CMK (cell line): ENCODE measurements at places on chromosomes 16 and 17.

DNA sequence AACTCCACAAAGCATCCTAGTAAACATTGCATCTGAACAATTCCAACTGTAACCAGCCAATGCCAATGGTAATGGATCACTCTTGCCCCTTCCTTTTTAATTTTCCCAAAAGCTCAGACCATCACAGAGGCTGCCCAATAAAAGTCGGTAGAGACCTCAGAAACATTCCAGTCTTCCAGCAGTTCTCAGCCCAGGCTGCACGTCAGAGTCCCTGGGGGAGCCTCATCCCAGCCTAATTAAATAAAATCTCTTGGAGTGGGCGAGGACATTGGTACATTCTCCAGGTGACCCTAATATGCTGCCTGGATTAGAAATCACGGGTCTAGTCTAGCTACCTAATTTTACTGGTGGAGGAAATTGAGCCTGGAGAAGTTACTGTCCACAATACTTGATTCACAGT, 117.1 kb upstream of the MYOCD start:
- DNase-seq = no peak

DNA sequence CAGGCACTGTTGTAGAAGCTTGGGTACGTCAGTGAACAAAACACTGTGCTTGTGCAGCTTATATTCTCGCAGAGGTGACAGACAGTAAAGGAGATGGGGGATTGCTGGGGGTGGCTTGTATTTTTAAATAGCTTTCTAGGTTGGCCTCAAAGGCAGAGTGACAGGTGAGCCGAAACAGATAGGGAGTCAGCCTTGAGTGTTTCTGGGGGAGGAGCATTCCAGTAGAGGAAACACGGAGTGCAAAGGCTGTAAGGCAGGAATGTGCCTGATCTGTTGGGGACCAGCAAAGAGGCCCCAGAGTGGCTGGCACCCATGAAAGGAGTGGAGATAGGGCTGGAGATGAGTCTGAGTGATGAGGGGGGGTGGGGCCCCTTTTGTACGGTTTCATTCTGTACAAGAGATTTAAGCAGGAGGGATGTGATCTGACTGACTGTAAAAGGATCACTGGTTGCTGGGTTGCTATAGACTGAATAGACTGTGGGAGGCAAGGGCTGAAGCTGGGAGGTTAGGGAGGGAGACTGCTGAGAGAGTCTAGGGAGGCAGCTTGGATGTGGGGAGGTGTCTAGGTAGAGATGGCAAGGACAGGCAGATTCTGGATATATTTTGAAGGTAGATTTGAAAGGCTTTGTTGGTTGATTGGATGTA, 15.2 kb downstream of the NUP93 start:
- DNase-seq = no peak

- no peak for DNase-seq
These were observed 21.8 kb upstream of the ANKFN1 start for GRCh38 chr17:56131431-56131830.

- no peak for DNase-seq
These were observed 70.7 kb downstream of the SLC39A11 start for GRCh38 chr17:73021771-73022170.

GRCh38 chr16:1550069-1550468, 16.6 kb downstream of the TMEM204 start:
- DNase-seq = no peak

DNA sequence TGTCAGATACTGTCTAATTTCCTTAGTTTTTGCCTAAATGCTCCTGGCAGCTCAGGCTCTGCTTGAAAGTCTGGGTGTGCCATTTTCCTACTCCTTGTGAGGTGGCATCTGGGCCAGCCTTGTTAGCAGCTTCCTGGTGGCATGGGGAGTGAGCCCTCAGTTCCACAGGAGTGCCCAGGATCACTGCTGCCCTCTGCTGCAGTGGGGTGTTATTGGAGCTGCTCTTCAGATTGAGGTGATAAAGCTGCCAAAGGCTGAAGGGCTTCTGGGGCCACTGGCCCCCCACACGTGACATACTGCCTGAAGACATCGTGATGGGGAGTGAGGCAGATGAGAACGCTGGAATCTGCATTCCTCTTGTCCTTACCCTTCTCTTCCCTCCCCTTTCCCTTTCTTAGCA, 27.4 kb downstream of the CEP95 start:
- DNase-seq = no peak

GRCh38 chr17:49193513-49194296, 16.7 kb downstream of the GNGT2 start:
- DNase-seq = no peak

- DNase-seq = no peak
These were observed 24.3 kb upstream of the MGAT5B start for GRCh38 chr17:76843703-76844484.

GRCh38 chr17:77314601-77315000, 173.8 kb downstream of the SEC14L1 start:
- no peak for DNase-seq

GRCh38 chr17:83186751-83187421, 107.5 kb downstream of the METRNL start:
- no peak for DNase-seq

DNA sequence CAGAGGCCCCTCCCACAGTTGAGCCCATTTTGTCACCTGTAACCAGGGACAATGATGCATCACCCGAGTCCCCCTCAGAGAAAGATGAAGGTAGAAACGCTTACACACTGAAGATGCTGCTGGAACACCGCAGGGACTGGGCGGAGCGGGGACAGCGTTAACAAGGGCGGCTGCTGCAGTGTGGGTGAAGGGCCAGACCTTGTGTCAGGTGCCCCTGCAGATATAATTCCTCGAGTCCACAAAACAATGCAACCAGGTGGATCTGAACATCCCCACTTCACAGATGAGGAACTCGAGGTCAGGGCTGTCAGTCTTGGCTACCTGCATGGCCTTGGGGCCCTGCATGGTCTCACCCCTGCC, 6.3 kb upstream of the MAPK7 start:
- no peak for DNase-seq

GRCh38 chr17:78461799-78462053, 83.3 kb downstream of the PGS1 start:
- DNase-seq = no peak

GRCh38 chr17:81400154-81400977, 5.1 kb downstream of the BAHCC1 start:
- DNase-seq = no peak

GRCh38 chr16:21265104-21265837, 12.8 kb downstream of the CRYM start:
- no peak for DNase-seq

DNA sequence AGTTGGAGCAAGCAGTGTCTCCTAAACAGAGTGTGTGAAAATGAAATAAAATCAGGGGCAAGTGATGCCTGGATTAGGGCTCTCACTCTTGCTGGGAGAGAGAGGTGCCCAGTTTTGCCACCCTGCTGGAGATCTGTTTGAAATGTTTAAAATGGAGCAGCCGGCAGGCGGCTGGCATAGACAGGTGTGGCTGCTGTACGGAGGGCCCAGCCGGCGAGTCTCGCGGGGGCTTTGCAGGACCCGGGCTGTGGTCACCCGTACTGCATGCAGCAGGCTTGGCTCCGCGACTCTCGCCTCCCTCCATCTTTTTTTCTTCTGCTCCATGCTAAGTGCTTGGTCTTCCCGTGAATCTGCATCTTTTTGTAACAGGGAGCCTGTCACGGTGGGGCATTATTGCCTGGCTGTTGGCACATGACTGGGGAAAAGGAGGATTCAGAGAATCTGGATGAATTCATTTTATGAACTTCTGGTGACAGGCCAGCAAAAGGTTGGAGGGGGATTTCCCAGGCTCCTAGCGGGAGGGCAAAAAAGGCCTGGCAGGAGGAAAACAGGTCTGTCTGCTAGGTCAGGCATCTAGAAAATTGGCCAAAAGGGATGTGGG, 1.8 kb downstream of the ZNRF1 start:
- no peak for DNase-seq

GRCh38 chr17:4204710-4205173, 59.0 kb downstream of the ANKFY1 start:
- no peak for DNase-seq

GRCh38 chr17:11245187-11245586, 4.2 kb downstream of the SHISA6 start:
- no peak for DNase-seq

DNA sequence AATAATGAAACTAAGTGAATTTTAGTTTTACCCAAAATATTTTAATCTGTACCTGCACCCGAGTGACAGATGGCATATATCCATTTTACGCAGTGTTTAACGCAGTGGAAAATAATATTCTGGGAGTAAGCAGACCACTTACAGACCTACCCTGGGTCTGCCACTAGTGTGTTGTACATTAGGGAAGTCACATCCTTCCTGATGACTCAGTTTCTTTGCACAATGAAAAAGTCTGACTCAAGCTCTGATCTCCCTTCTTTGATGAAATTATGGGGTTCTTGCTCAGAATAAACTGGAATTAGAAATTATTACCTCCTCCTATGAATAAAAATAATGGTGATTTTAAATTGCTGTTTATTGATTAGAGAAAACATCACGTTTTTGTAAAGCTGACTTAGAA, 123.2 kb upstream of the AXIN2 start:
- no peak for DNase-seq

DNA sequence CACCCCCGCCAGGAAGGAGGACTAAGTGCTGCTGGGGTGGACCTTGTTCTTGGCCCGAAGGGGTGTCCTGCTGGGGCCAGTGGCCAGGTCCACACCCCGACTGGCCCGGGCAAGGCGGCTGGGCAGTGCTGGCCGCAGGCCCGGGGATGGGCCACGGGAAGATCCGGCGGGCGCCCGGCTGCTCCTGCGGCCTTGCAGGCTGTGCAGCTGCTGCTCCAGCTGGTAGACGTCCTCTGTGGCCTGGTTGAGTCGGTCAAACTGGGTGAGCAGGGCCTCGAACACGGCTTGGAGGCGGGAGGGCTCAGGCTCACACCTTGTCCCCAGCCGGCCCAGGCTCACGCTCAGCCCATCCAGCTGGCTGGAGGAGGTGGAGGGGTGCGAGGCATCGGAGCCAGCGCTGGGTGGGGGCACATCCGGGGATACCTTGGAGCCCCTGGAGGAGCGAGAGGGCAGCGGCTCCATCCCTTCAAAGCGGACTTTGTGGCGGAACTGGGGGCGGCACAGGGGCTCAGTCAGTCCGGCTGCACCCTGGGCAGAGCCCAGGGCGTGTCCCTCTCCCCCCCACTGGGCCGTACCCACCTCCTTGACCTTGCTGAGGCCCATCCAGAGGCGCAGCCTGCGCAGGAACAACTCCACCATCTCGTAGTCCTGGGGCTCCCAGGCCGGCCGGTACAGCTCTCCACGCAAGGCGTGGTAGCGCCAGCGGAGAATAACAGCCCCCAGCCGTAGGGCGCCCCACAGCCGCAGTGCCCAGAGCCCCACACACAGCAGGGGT, 42.1 kb downstream of the TSC2 start:
- no peak for DNase-seq

DNA sequence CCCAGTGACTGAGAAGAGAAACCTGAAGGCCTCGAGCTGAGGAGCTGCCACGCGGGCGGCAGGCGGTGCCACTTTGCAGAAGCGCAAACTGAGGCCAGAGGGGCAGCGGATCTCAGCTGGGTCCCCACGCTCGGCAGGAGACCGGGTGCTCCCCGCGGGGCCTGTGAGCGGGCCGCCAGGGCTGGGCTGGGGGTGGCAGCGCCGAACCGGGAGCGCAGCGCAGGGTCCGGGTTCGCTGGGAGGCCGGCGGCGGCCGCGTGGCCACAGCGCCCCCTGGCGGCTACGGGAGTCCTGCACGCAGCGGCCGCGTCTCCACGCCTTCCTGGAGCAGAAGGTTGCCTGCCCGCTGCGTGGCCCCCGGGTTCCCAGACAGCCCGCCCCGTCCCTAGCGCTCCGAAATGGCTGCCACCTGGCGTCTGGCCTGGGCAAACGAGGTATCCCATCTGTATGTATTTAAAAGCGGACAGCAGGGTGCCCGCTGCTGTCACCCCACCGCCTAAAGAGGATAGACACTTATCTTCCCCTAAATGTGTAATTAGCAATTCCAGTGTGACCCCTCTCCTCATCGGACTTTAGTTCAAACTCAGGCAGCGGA, 96.1 kb upstream of the CDH5 start:
- peak; percentile 31 for DNase-seq

DNA sequence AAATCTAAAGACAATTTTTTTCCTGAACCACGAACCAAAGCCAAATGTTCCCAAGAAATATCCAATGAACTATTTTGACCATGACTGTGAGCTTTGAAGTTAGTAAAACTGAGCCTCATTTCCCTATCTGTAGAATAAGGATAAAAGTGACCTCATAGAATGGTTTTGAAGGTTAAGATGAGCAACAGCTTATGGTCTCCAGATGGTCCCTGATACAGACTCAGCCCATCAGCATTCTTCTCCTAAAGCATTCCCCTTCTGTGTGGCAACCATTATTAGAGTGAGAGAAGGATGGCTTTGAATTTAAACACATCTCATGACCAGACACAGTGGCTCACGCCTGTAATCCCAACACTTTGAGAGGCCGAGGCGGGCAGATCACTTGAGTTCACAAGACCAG, 70.1 kb downstream of the COPRS start:
- no peak for DNase-seq

- DNase-seq = no peak
These were observed 42.1 kb downstream of the TMEM114 start for GRCh38 chr16:8548166-8548565.

- no peak for DNase-seq
These were observed 673.8 kb downstream of the WWOX start for GRCh38 chr16:78773291-78773702.

DNA sequence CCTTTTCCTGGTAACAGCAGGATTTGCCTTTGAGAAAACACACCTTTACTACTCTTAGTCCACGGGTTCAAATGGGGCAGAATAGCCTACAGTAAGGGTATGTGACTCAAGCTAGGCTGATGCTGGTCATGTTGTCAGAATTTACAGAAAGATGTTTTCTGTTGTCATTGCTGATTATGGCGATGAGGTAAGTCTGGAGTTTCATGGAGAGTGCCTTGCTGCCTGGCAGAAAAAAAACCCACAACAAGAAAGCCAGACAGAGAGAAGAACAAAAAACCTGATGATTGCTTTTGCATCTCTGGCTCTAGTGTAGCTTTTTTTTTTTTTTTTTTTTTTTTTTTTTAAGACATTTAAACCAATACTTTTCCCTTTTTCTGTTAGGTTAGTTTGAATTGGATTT, 47.9 kb downstream of the SLC6A4 start:
- DNase-seq = no peak

- DNase-seq = no peak
These were observed 25.6 kb downstream of the TRAP1 start for GRCh38 chr16:3691761-3692160.

- no peak for DNase-seq
These were observed 26.0 kb downstream of the NME3 start for GRCh38 chr16:1745181-1745899.

- no peak for DNase-seq
These were observed 72.0 kb upstream of the DNAJA2 start for GRCh38 chr16:47045459-47045858.
